ENCODE measurements at places on chromosomes 16 and 17.

DNA sequence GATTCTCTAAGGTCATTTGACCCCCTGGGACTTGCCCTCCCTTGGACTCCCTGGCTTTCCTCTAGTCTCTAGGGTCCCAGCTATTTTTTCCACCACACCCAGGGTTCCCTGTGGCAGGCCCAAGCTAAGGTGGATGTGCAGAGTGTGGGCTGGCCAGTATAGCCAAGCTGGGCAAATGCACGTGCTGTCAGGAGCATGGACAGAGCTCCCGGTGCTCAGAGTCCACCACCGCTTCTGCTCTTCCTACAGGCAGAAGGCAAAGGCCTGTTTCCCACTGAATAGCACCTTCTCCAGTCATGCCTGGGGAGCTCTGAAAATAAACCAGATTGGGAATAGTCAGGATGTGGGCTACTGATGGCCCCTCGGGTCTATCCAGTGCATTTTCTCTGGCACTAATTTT, 53.3 kb downstream of the GNAO1 start:
- DNase-seq = no peak

GRCh38 chr17:69523244-69523861, 108.9 kb downstream of the MAP2K6 start:
- DNase-seq = peak; percentile 64

- peak; percentile 55 for DNase-seq
Measured at GRCh38 chr17:42774066-42774745, 957 bp downstream of the VPS25 start.

GRCh38 chr17:28972437-28972836, 21.1 kb upstream of the PHF12 start:
- no peak for DNase-seq

DNA sequence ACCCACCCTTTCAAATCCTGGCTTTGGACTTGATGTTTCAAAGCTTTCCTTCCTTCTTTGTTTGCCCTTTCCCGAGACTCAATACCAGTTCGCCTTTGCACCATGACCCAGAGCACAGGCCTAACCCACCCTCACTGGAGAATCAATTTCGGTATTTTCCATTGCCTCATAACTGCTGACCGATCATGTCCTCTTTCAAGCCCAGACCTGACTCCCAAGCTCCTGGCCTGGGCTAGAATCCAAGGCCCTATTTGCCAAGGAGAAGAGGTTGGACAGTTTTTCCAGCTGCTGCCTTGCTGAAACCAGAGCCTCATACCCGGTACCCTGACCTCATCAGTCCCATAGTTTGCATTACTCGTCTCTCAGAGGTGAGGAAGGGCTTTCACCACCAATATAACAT, 35.3 kb upstream of the HELZ start:
- DNase-seq = peak; percentile 33

DNA sequence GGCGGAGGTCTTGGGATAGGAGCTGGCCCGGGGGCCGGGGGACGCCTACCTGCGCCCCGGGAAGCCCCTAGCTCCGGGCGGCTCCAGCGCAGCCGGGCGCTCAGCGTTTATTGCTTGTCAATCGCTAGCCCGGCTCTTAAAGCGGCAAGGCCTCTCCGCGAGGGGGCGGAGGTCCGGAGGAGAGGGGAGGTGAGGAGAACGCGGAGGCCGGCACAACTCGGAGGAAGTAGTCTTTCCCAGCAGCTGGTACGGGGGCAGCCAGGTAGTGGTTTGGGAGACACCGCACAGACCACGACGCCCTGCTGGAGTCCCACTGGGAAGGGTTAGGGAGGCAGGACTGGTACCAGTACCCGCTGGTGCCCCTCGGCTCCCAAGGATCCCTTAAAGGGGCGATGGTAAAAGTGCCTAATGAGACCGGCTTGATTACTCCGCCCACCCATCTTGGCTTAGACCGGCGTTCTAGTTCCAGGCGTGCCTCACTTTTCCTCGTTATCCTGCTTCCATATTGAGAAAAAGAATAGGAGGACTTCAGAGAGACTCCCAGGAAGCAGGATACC, at the start of gene MPP2:
Gene MPP2 (minus strand): TSS at position 112 of the 557 bp plus-strand sequence. CDS start 3,076 bp downstream, outside the sequence.
- DNase-seq = peak; percentile 58

- no peak for DNase-seq
Measured at GRCh38 chr16:88391144-88391850, 8.5 kb downstream of the ZNF469 start.

GRCh38 chr17:41810659-41811548, 845 bp downstream of the P3H4 start:
- no peak for DNase-seq
